Stimulated activated CD4-positive, alpha-beta T cell treated with anti-CD3 and anti-CD28 coated beads, Interleukin-1b, Interleukin-23, amount 100 ng/mL, for 1 hour (primary cell): ENCODE measurements at places on chromosomes 16 and 17.
A peak's percentile ranks its signal among the peaks of the same experiment; 100 is the strongest.

GRCh38 chr17:43545383-43545632 lies 832 bp downstream of the ETV4 start:
- no peak for DNase-seq

GRCh38 chr17:7748076-7748775 lies 30.7 kb downstream of the DNAH2 start:
- no peak for DNase-seq

DNA sequence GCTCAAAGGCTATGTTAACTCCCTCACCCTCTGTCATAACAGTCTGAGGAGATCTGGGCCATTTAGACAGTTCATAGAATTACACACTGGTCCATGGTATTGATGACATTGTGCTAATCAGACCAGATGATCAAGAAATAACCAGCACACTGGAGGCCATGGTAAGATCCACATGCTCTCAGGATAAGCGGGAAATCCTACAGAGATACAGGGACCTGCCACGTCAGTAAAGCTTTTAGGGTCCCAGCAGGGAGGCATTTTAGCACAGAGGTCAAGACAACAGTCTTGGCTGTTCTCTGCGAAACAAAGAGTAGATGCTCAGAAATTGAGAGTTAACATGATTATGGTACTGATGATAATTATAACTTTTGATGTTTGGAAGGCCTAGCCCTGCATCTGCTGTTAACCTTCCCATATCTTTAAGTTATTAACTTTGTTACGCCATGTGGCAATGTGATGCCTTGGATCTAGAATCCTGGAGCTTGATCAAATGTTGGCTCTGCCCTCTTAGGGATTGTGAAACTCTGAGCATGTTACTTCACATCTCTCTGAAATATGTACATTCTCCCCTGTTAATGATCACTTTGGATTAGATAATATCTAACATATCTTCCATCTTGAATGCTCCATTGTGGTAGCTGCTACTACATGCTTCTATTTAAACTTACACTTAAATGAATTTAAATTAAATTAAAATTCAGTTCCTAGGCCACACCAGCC lies 172.0 kb upstream of the SOX9 start:
- DNase-seq: no peak

DNA sequence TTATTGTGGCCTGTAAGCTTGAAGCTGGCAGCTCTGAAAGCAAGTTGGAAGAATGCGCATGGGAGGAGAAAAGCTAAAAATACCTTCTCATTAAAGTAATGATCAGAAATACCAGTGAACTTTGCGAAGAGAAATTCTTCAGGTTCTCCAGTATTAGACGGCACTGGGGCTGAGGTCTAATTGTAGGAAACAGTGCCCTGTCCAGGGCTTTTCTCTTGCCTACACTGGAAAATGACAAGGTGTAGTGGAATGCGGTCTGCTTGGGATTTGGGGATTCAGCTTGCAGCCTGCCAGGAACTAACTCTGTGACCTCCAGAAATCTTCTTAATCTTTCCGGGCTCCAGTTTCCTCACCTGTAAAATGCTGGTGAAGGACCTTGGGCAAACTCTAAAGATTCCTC lies 53.3 kb upstream of the KCNJ16 start:
- no peak for DNase-seq

GRCh38 chr17:603406-604114 lies 111.1 kb downstream of the VPS53 start:
- DNase-seq: no peak

GRCh38 chr16:26382586-26382985 lies 684.1 kb upstream of the C16orf82 start:
- no peak for DNase-seq

- no peak for DNase-seq
These were observed 48.1 kb downstream of the TEX2 start for GRCh38 chr17:64214950-64215349.

GRCh38 chr17:70476368-70476767 lies 307.0 kb downstream of the KCNJ2 start:
- no peak for DNase-seq

DNA sequence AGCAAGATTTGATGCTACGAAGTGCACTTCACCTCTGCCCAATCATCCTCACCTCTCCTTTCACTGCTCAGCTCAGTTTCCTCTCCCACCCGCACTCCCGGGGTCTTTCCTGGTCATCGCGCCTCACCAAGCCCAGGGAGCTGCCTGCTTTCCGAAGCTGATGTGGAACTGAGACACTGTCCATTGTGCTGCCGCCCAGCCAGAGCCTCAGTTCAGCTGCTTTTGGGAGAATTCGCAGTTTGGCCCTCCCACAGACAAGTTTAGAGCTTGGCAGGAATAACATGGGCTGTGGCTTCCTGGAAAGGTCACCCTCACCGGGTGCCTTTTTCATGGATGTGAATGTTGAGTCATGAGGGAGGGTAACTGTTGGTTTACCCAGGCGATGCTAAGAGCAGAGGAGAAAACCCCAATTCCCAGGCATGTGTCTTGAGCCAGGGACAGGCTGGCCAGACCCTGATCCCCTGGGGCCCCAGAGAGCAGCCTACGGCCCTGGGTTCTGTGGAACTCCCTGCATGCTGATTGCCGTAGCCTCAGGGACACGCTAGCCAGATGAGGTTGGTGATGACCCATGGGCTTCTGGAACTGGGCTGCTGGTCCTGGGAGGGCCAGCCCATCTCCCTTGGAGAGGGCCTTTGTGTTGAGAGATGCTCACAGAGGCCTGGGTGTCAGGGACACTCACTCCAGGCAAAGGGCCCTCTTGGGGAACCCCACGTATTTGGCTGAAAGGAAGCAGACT lies 1687.5 kb downstream of the TP53TG3F start:
- DNase-seq: no peak

- DNase-seq: no peak
These were observed 80.0 kb downstream of the CCDC182 start for GRCh38 chr17:57665128-57665527.

DNA sequence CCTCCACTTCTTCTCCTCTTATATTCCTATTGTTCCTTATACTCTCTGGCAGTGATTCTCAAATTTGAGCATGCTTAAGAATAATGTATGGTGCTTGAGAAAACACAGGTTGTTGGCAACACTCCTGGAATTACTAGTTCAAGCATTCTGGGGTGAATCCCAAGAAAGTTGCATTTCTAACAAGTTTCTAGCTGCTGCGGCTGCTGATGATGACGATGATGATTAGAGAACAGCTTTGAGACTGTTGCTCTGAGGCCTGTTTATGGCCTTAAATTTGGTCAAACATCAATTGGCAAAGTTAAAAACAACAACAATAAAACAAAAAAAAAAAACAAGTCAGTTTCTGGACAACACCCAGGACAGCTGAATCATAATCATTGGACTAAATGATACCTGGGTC lies 961.9 kb downstream of the CDH11 start:
- no peak for DNase-seq

- no peak for DNase-seq
These were observed 5.5 kb upstream of the PIEZO1 start for GRCh38 chr16:88790312-88791211.

DNA sequence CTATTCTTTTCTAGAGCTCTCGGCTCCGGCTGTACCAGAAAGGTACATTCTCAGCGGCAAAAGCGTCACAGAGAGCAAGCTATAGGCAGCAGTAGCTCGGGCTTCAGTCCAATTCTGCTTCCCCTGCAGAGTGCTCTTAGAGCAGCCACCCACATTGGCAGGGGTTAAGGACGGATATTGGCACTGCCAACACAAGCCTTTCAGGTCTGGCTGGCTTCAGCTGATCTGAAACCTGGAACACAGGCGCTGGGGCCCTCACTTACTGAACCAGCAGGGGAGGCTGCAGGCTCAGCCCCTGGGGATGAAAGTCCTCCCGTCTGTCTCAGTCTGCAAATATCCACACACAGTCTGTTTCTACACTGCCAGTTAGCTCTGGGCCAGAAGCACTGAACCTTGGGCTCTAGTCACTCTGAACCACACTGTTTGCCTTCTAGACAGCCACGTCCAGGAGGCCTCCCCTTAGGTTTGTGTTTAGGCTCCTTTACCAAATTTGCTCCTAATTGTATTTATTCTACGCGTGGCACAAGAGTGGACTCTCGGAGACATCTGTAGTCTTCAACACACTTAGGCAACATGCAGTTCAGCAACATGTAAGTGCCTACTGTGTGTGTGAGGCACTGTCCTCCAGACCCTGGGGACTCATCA lies 40.1 kb downstream of the HIC1 start:
- DNase-seq: no peak

GRCh38 chr17:57889892-57890856 lies 40.3 kb upstream of the MRPS23 start:
- no peak for DNase-seq

GRCh38 chr16:2205104-2205966 lies at the start of gene MLST8:
MLST8 (plus strand) TSS chr16:2205454; CDS start chr16:2206086, 632 bp downstream.
- peak; percentile 87 for DNase-seq

DNA sequence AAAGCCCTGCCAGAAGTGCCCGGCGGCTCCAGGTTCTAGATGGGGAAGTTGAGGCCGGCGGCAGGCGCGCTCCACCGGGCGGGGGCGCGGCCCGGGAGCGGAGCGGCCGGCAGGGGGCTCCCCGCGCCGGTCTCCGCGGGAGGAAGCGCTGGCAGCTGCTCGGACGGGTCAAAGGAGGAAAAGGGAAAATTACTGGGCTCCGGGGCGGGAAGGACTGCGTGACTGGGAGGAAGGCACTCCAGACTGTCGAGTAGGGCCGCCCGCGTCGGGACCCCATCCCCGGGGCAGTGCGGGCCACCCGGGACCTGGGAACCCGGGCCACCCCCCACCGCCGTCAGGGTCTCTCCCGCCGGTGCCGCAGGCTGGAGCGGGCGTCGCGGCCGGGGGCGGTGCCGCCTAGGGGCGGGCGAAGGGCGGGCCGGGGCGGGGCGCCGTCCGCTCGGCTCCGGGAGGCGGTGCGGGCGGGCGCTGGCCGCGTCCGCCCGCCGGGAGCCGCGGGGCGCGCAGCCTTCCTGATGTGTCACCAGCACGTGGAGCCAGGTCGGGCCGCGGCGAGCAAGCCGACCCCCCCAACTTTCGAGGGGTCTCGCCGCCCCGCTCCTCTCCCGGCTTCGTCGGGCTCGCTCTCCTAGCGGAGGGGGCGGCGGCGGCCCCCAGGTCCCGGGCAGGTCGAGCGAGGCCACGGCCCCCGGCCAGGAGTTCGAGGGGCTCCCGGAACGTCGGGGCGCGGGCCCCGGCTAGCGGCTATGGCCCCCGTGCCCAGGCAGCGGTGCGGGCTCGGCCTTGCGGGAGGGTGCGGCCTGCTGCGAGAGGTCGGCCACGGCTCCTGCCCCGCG lies 167.5 kb downstream of the RAB11FIP4 start:
- DNase-seq: no peak

GRCh38 chr17:41264599-41264998 lies 579 bp upstream of the KRTAP9-6 start:
- no peak for DNase-seq

GRCh38 chr17:57071991-57072944 lies 12.8 kb upstream of the AKAP1 start:
- DNase-seq: no peak

GRCh38 chr17:14282726-14283125 lies 18.2 kb upstream of the HS3ST3B1 start:
- DNase-seq: no peak

DNA sequence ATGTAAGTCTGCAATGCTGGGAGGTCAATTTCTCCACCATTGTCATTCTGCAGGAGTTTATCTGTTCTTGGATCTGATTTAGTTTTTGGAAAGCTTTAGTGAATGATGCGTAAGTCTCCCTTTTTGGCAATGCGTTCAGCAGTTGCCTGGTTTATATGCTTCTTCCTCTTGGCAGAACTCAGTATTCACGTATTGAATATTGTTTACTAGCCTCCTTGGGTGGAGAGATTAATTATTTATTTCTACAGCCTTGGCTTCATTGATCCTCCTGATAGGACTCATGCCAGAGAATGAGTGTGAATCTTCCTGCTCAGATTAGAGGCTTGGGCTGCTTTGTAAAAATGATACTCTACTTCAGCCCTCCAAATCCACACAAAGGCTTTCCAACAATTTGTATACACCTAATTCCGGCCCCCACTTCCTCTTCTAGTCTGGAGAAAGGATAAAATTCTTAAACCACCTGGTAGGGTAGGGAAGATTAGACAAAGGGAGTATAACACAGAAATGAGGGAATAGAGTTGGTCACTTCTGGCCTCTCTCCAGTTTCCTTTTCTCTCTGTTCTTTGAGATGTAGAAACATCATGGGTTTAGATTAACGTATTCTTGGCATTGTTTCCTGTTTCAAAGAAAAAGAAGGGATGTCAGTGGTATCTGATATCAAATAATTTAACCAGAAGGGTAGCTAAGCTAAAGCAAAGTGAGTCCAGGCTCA lies 929.8 kb downstream of the KCNJ2 start:
- no peak for DNase-seq

GRCh38 chr17:27862840-27863239 lies 30.3 kb downstream of the LYRM9 start:
- no peak for DNase-seq

DNA sequence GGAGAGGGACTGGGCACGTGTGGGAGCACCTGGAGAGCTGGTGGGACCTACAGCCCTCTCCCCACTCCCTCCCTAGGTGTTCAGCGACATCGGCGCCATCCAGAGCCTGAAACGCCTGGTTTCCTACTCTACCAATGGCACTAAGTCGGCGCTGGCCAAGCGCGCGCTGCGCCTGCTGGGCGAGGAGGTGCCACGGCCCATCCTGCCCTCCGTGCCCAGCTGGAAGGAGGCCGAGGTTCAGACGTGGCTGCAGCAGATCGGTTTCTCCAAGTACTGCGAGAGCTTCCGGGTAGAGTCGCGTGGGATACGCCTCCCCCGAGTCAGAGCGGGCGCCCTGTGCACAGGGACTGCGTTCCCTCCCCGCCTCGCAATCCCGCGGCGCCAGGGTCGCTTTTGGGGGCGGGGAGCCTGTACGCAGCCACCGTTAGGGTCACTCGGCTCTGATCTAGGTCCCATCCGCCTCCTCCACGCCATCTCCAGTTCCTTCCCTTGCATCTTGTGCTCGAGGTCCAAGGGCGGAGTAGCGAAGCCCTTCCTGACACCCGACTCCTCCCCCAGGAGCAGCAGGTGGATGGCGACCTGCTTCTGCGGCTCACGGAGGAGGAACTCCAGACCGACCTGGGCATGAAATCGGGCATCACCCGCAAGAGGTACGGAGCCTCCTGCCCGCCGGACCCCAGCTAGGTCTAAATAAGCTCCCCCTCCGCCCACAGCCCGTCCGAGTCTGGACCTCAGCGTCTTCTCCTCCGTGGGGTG lies 13.0 kb downstream of the SARM1 start:
- DNase-seq: peak; percentile 35

- DNase-seq: no peak
These were observed 3.0 kb upstream of the ITGAX start for GRCh38 chr16:31351942-31352325.

DNA sequence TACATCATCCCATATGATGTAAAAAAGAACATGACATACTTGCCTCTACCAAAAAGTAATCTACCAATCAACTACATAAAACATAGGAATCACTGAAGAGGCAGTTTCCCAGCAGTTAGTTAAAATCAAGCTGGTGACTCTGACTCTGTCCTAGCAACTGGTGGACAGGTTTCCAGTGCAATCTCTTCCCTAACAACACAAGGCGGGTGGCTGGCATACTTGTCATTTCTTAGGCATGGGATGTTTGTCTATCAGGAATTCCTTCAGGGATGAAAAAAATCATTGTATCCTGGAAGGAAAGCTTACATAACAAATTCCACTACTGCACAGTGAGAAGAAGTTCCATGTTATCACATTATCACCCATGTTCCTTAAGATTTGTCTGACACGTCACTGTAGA lies 50.9 kb downstream of the HELZ start:
- no peak for DNase-seq
